ENCODE measurements at places on chromosomes 5 and 9. TPM values are rescaled to one million over a fixed set of nuclear protein-coding genes. Genes with fewer than 3 reads are reported as not detected.

Gene SARDH
- total RNA-seq: 0.09 TPM

Gene PCDHGA8
- 0.02 TPM for total RNA-seq

Gene LCN12
- 1.1 TPM for total RNA-seq

Gene FBP2
- total RNA-seq: not detected

Gene ARL10
- 1.7 TPM for total RNA-seq

Gene FAM81B
- total RNA-seq: not detected

Gene CMBL
- total RNA-seq: 21.9 TPM

Gene FRMPD1
- 0.05 TPM for total RNA-seq

Gene GRXCR2
- total RNA-seq: not detected

Gene FGF1
- 0.13 TPM for total RNA-seq

Gene SPATA31C1
- not detected for total RNA-seq

Gene GPR151
- total RNA-seq: not detected

Gene TMEFF1
- total RNA-seq: 1.1 TPM

Gene IL5
- total RNA-seq: not detected

Gene IFNA2
- not detected for total RNA-seq

Gene GPR21
- not detected for total RNA-seq

Gene SHISAL2B
- not detected for total RNA-seq
